Thyroid gland (tissue), 4 donors: ENCODE measurements at places on chromosomes 1 and 21. TPM values are rescaled to one million over a fixed set of nuclear protein-coding genes. Genes with fewer than 3 reads are reported as not detected.
A peak's percentile ranks its signal among the peaks of the same experiment; 100 is the strongest.

Gene SDE2
- 31.2 TPM for total RNA-seq

Gene TRIM46
- not detected for total RNA-seq

Gene CELSR2
- 41.3 TPM for total RNA-seq

Gene TMEM125
- total RNA-seq = 127 TPM

Gene CD53
- 31.0 TPM for total RNA-seq

Gene PCBP3
- 0.98 TPM for total RNA-seq

Gene GRIK3
- total RNA-seq = 0.13 TPM

Gene TMEM82
- total RNA-seq = not detected

Gene GSTM5
- total RNA-seq = 5.4 TPM

Gene GBP7
- total RNA-seq = not detected

Gene HES2
- total RNA-seq = not detected

Gene PLA2G2D
- not detected for total RNA-seq

Gene FYB2
- 1.6 TPM for total RNA-seq

Gene RNF186
- not detected for total RNA-seq

Gene CDA
- 2.2 TPM for total RNA-seq

Gene CLEC20A
- total RNA-seq = not detected

Gene ZNF648
- total RNA-seq = not detected

DNA sequence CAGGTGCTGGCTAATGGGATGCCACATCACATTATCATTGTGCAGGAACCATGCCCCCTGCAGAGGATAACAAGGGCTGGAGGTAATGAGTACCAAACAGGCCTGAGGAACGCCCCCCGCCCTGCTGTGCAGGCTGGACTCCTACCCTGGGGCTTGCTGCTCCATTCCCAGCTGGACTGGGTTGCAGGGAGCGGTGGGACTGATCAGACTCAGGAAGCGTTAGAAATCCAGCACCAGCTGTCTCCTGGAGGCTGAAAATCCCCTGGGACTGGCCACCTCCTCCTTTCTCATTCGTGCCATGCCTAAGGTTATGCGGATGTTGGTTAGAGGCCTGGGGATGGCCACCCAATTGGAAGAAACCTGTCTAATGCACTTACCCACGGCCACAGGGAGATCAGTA lies 36.9 kb upstream of the POU3F1 start:
- H3K27ac ChIP-seq = no peak overlapping the region
- H3K36me3 ChIP-seq = no peaks in the 10 kb centered on the region
- no peak overlapping the region for H3K4me3 ChIP-seq
- no peaks in the 10 kb centered on the region for H3K27me3 ChIP-seq

- H3K4me3 ChIP-seq = no peak overlapping the region
- H3K36me3 ChIP-seq = no peaks in the 10 kb centered on the region
- no peak for DNase-seq
- H3K27me3 ChIP-seq = no peaks in the 10 kb centered on the region
Observed at GRCh38 chr1:246609632-246610031, 43.4 kb downstream of the CNST start.

DNA sequence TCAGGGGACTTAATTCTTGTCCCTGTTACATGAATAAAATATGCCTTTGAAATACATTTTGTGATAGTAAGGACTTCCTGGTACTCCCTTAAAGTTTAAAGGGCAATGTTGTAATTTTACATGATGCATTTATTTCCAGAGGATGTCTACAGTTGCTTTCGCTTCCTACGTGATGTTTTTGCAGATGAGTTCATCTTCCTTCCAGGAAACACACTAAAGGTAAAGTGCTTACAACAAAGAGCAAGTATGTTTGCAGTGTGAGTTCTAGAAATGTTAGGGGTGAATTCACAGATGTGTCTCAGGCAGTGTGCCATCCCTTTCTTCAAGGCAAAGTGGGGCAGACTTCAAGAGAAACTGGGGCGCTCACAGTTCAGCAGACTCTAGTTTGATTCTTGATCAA lies 31.2 kb downstream of the GNPAT start:
- no peak for DNase-seq
- H3K36me3 ChIP-seq = peaks cover 37% of the 10 kb centered on the region
- no peaks in the 10 kb centered on the region for H3K4me1 ChIP-seq
- H3K27me3 ChIP-seq = no peaks in the 10 kb centered on the region
- no peak overlapping the region for H3K4me3 ChIP-seq

- no peak overlapping the region for H3K27ac ChIP-seq
- H3K36me3 ChIP-seq = no peaks in the 10 kb centered on the region
- H3K27me3 ChIP-seq = no peaks in the 10 kb centered on the region
- no peaks in the 10 kb centered on the region for H3K4me1 ChIP-seq
- no peak overlapping the region for H3K4me3 ChIP-seq
- no peak for DNase-seq
Observed at GRCh38 chr1:72724951-72725861, 442.9 kb upstream of the NEGR1 start.

DNA sequence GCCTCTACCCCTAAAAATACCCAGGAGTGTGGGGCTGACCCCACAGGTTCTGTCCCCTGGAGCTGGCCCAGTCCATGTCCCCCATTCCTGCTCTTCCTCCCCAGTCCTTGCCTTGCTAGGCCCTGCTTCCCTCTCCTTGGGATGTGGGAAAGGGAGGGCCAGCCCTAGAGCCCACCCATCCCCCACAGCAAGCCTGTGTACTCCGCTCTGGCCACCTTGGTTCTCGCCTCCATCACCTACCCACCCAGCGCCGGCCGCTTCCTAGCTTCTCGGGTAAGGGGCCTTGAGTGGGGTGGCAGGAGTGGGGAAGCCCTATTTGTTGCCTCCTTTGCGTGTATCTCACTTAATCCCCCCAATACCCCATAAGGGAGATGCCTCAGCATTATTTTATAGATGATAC lies 6.7 kb downstream of the CLCNKB start:
- no peak for DNase-seq
- H3K27ac ChIP-seq = no peak overlapping the region
- no peak overlapping the region for H3K4me3 ChIP-seq
- H3K27me3 ChIP-seq = no peaks in the 10 kb centered on the region
- H3K36me3 ChIP-seq = no peaks in the 10 kb centered on the region
- H3K4me1 ChIP-seq = peaks cover 6% of the 10 kb centered on the region

DNA sequence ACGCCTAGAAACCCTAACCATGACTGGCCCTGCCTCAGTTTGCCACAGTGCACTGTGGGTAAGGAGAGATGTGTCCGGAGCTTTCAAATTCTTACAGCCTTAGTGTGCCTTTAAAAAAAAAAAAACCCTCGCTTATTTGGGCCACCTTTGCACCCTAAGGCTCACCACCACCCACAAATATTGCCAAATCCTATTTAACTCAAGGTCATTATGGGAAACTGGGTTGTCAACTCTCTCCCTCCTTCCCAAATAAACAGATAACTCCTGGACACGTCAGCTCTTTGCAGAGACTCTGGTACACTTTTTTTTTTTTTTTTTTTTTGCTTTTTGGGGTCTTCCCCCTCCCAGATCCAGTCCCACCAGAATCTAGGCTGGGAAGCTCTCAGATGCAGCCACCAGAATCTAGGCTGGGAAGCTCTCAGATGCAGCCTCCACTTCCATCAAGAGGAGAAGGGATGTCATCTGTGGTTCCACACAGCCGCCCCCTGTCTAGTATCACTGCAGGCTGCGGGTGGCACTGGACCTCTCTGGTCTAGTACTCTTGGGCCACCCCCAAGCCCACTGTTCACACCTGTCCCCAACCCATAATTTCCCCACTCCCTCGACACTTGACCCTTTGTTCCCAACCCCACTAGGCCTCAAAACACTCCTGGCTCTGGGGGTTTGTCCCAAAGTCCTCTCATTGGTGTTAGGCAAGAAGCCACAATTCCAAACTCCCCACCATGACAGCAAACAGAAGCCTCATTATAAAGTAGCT lies 3.4 kb downstream of the DHRS3 start:
- peak overlapping the region; percentile 80 for H3K4me3 ChIP-seq
- peak overlapping the region; percentile 99 for H3K27ac ChIP-seq
- H3K27me3 ChIP-seq = no peaks in the 10 kb centered on the region
- peaks cover 33% of the 10 kb centered on the region for H3K4me1 ChIP-seq

DNA sequence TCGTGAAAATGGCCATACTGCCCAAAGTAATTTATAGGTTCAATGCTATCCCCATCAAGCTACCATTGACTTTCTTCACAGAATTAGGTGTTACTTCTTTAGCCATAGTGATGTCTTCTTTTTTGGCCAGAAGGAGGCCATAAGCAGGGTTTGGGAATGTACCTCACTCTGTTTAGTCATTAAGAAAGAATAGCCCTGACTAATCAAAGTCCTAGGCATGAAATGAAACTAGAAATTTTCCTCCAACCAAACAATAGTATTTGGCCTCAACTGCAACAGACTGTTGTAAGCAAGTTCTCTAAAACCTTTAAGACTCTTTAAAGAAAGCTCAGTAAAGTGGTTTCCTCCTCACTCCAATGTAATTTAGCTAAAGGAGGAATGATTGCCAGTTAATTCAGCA lies 163.9 kb downstream of the AKT3 start:
- no peaks in the 10 kb centered on the region for H3K36me3 ChIP-seq
- H3K4me3 ChIP-seq = no peak overlapping the region
- no peak for DNase-seq
- no peak overlapping the region for H3K27ac ChIP-seq
- no peaks in the 10 kb centered on the region for H3K27me3 ChIP-seq
- no peaks in the 10 kb centered on the region for H3K4me1 ChIP-seq

- H3K4me3 ChIP-seq = no peak overlapping the region
- no peaks in the 10 kb centered on the region for H3K36me3 ChIP-seq
- H3K27ac ChIP-seq = no peak overlapping the region
- DNase-seq = no peak
Observed at GRCh38 chr1:47405697-47406096, 10.4 kb upstream of the FOXE3 start.

DNA sequence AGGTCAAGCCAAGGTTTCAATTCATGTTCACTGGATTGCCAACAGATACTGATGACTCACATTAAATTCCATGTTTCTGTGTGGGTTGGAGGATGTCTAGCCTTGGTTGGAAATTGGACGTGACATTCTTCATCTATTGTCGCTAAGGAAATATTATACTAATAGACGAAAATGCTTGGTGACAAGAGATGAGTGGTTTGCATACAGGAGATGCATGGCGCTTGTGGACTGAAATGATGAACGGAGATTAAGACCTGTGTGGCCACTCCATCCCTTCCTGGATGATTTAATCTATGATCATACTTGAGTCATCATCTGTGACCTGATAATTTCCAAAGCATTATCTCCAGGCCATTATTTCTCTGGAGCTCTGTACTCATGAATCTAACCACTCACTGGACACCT lies 97.0 kb upstream of the CD34 start:
- no peak for DNase-seq
- no peaks in the 10 kb centered on the region for H3K27me3 ChIP-seq
- no peak overlapping the region for H3K4me3 ChIP-seq
- H3K36me3 ChIP-seq = no peaks in the 10 kb centered on the region
- H3K27ac ChIP-seq = no peak overlapping the region
- no peaks in the 10 kb centered on the region for H3K4me1 ChIP-seq

DNA sequence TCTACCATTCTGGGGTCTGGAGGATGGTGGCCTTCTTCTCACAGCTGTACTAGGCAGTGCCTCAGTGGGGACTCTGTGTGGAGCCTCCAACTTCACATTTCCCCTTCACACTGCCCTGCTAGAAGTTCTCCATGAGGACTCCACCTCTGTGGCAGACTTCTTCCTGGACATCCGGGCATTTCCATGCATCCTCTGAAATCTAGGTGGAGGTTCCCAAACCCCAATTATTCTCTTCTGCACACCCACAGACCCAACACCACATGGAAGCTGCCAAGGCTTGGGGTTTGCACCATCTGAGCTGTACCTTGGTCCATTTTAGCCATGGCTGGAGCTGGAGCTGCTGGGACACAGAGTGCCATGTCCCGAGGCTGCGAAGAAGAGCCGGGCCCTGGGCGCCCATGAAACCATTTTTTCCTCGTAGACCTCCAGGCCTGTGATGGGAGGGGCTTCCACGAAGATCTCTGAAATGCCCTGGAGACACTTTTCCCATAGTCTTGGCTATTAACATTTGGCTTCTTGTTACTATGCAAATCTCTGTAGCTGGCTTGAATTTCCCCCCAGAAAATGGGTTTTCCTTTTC lies 170.5 kb downstream of the FOXD2 start:
- no peaks in the 10 kb centered on the region for H3K4me1 ChIP-seq
- no peak overlapping the region for H3K4me3 ChIP-seq

- H3K4me3 ChIP-seq = no peak overlapping the region
- no peaks in the 10 kb centered on the region for H3K4me1 ChIP-seq
- no peak for DNase-seq
Observed at GRCh38 chr21:9008636-9009035, 1512.7 kb upstream of the TPTE start.

- DNase-seq = no peak
- no peaks in the 10 kb centered on the region for H3K36me3 ChIP-seq
- H3K4me1 ChIP-seq = peaks cover 5% of the 10 kb centered on the region
Observed at GRCh38 chr1:172148213-172148612, 272.3 kb upstream of the C1orf105 start.

DNA sequence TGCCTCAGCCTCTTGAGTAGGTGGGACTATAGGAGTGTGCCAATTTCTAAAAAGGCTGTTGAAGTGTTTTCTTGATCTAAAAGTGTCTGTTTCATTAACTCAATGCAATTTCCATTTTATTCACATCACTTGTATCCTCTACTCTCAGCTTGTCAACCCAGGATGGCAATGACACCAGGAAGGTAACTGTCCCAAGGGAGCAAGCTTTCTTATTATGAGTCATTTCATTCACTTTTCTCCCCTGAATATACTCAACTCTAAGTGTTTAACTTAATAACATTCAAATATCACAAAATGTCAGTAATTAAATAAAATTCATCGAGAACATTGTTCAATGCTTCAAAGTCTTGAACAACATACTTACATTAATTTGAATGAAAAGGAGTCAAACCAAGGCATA lies 22.9 kb upstream of the GFI1 start:
- H3K27me3 ChIP-seq = no peaks in the 10 kb centered on the region
- H3K36me3 ChIP-seq = no peaks in the 10 kb centered on the region
- no peak overlapping the region for H3K27ac ChIP-seq
- no peaks in the 10 kb centered on the region for H3K4me1 ChIP-seq
- DNase-seq = no peak
- H3K4me3 ChIP-seq = no peak overlapping the region

GRCh38 chr21:46633566-46633965 lies 1.9 kb upstream of the PRMT2 start:
- no peak overlapping the region for H3K4me3 ChIP-seq
- no peak overlapping the region for H3K27ac ChIP-seq
- H3K27me3 ChIP-seq = no peaks in the 10 kb centered on the region
- no peaks in the 10 kb centered on the region for H3K36me3 ChIP-seq
- no peak for DNase-seq

GRCh38 chr1:189751311-189751710 lies 726.4 kb downstream of the BRINP3 start:
- no peak overlapping the region for H3K4me3 ChIP-seq
- H3K27ac ChIP-seq = no peak overlapping the region
- H3K4me1 ChIP-seq = no peaks in the 10 kb centered on the region
- H3K36me3 ChIP-seq = no peaks in the 10 kb centered on the region
- H3K27me3 ChIP-seq = no peaks in the 10 kb centered on the region

- no peak overlapping the region for H3K27ac ChIP-seq
- no peaks in the 10 kb centered on the region for H3K36me3 ChIP-seq
Observed at GRCh38 chr1:173318788-173319187, 111.7 kb upstream of the TNFSF4 start.

GRCh38 chr1:206932177-206932576 lies 10.4 kb upstream of the FCMR start:
- no peaks in the 10 kb centered on the region for H3K4me1 ChIP-seq
- DNase-seq = no peak
- H3K4me3 ChIP-seq = no peak overlapping the region
